Fibroblast of skin of abdomen (primary cell): ENCODE measurements at places on chromosomes 7 and 10.

GRCh38 chr7:137986252-137987017, 15.5 kb downstream of the CREB3L2 start:
- peak; percentile 70 for DNase-seq

DNA sequence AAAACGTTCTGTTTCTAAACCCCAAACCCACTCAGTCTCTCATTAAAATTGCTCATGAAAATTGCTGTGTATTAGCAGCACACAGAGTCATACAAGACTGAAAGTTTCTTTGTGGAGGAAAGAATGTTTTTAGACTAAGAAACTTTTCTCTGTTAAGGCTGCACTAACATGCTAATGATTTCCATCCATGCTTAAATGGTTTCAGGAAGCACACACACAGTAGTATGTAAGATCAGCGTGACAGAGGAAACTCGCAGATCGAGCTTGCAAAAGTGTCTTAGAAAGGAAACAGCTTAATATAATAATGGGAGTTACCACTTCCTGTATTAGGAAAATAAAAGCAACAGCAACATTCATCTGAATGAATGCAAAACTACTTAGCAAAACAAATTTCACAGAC, 112.7 kb downstream of the ICA1 start:
- peak; percentile 3 for DNase-seq

DNA sequence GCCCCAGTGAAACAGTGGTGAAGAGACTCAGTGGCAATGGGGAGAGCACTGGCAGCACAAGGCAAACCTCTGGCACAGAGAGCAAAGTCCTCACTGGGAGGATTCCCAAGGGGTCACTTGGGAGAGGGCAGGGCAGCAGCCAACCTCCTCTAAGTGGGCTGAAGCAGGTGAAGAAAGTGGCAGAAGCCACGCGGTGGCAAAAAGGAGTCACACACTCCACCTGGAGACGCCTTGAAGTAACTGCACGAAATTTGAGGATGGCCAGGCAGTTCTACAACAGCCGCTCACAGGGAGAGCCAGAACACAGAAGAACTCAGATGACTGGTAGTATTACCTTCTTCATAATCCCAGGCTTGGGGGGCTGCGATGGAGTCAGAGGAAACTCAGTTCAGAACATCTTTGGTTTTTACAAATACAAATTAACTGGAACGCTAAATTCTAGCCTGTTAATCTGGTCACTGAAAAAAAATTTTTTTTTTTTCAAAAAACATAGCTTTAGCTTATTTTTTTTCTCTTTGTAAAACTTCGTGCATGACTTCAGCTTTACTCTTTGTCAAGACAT, 574 bp upstream of the IL6 start:
- peak; percentile 85 for DNase-seq

- DNase-seq = no peak
These were observed 75.3 kb upstream of the DNAAF5 start for GRCh38 chr7:651032-651728.

DNA sequence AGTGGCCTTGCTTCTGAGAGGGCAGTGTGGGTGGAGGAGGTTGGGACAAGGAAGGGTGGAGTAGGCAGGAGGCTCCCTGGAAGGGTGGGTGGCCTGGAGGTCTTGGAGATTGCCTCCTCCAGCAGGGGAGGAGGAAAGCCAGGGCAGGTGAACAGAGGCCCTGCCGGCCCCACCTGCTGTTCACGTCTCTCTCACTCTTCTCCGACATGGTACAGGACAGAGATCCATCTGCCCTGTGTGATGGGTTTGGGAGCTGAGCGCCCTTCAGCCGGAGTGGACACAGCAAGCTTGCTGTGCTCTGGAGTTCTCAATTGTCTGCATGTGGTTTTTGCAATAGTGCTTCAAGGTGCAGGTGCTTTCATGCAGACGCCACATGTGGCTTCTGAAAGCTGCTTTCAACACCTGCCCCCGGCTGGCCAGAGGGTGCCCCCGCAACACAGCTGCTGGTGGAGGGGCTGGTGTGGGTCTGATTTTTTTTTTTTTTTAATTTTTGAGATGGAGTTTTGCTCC, 82.8 kb upstream of the GNA12 start:
- DNase-seq = no peak

GRCh38 chr7:85130702-85131101, 56.2 kb downstream of the SEMA3D start:
- no peak for DNase-seq

GRCh38 chr10:89258881-89259280, 7.3 kb upstream of the LIPA start:
- DNase-seq = no peak

DNA sequence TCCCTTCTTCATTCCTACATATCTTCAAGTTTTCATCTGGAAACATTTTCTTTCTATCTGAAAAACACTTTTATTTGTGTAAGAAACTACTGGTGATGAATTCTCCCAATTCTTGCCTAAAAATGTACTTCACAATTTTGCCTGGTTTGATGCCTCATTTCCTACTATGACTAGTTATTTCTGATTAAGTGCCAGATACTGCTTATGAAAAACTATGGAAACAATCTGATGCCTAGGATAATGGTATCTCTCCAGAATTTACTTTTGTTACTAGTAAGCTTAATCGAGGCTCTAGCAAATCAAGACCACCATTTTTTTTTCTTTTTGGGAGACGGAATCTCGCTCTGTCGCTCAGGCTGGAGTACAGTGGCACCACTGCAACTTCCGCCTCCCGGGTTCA, 31.3 kb downstream of the CACUL1 start:
- peak; percentile 46 for DNase-seq

DNA sequence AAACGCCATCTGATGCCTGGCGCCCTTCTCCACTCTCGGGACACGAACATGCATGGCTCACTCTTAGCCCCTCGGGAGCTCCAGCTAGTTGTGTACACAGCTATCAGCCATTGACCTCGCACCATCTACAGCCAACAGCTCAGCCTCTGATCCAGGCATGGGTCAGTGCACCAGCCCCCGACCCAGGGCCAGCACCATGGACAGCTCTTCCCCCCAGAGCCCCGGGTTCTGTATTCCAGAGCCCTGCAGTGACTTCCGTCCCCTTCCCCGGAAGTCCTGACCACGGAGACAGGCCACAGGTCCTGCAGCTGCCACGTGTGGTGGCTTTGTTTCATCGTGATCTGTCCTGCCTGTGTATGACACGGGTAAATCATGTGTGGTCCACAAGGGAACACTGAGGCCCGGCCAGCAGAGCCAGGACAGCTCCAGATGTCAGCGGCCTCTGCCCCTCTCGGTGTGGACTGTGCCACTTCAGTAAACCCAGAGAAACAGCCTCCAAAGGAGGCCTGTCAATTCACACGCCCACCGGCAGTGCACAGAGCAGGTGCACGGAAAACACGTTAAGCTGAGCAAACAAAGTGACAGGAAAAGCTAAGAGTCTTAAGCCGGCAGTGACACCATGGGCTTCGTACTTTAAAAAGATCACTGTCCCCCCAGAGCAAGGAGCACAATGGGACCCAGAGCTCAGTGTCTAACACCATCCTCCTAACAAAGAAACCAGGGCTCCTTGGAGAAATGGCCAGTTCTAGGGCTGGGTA, 13.0 kb downstream of the STK32C start:
- DNase-seq = no peak

DNA sequence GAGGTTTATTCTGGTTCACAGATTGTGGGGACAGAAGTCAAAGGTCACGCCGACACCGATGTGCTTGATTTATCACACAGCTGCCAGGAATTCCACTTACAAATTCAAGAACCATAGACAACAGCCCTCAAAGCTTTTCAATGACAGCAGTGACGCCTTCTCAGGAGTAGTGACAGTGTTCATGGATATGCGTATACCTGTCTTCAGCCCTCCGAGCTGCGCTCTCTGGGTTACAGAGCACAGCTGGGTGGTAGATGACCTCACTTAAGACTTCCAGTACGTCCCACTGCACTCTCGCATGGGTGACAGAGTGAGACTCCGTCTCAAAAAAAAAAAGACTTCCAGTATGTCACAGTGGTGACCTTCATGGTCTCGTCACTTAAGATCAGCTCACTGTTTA, 108.5 kb downstream of the TCERG1L start:
- no peak for DNase-seq

DNA sequence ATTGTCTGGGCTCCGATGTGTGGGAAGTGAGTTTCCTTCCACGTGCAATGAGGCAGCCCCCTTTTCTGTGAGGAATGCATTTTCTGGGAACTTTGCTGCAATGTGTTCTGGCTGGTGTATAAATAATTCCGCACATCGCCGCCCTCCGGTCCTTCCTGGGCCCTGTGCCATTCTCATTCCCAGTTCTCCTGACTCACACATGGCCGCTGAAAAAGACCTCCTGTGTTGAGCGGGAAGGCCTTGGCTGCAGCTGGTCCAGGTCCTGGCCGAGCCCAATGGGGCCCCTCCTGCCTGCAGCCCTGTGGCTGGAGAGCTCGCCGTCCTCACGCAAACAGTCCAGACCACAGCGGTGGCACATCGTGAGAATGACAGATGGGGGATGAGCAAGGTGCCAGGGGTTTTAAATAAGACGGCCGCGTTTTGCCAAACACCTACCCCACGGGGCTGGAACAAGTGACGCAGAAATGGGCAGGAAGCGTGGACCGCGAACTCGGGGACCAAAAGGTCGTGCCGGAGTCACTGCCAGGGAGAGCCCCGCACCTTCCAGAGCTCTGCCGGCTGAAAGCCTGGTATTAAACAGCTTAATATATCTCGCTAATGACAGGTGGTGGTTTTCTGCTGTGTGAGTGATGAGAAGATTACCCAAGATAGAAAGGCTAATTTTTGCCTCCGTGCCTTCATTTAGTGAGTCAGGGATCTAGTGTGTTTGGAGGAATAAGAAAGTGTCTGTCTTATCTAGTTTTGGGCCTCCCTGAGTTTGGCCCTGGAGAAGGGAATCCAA, 37.0 kb downstream of the FAM20C start:
- DNase-seq = peak; percentile 97

DNA sequence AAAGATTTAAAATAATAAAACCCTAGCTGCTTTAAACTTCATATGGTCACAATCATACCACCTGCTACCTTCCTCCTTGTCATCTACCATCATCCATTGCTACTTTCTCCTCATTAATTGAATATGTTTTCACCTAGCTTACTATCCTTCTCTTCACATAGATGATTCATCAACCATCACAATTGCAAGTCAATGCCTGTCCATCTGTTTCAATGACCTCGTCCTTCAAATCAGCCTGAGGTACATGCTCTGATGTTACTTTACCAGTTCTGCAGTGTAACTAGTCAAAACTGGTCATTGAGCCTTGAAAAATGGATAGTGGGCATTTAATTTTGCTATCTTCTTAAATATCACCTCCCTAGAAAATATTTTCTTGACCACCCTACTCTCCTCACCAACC, 164.7 kb downstream of the SEMA3E start:
- DNase-seq = no peak

GRCh38 chr7:29917641-29918040, 72.0 kb downstream of the SCRN1 start:
- no peak for DNase-seq

- peak; percentile 34 for DNase-seq
These were observed 179.2 kb upstream of the MBL2 start for GRCh38 chr10:52951824-52952223.

DNA sequence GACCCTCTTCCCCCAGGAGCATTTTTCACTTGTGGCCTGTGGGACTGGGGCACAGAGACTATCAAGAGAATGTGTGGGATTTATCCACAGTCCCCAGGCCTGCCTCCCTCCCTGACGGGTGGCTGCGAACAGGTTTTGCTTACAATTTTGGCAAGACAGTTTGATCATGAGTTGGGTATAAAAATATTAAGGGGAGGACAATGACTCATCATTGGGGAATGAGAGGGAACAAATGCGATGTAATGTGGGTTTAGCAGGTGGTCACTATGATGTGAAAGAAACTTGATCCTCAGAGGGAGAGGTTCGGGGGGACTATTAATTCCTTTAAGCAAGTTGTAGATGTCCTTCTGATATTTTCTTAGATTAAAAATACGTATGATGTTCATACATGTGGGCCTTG, 52.2 kb downstream of the EMX2 start:
- DNase-seq = peak; percentile 4

DNA sequence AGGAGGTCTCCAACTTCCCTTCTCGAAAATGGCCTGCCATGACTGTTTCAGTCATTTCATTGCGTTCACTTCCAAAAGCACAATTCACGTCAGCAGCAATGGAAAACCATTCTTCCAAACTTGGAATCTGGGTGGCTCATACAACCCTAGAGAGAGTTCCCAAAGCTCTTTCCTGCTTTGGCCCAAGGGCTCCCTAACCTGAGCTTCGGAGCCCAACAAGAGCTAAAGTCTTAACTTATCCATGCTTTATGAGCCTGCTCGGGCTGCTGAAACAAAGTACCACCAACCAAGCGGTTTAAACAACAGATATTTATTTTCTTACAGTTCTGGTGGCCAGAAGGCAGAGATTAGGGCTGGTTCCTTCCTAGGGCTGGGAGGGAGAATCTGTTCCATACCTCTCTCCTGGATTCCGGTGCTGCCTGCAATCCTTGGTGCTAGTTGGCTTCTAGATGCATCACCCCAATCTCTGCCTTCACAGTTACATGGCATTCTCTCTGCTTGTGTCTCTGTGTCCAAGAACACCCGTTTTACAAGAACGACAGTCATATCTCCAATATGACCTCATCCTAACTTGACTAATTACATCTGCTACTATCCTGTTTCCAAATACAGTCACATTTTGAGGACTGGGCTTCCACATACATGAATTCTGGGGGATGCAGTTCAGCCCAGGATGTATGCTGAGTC, 33.5 kb downstream of the CAMK2B start:
- no peak for DNase-seq

- DNase-seq = no peak
These were observed 553 bp upstream of the ADD3 start for GRCh38 chr10:110007161-110007700.

DNA sequence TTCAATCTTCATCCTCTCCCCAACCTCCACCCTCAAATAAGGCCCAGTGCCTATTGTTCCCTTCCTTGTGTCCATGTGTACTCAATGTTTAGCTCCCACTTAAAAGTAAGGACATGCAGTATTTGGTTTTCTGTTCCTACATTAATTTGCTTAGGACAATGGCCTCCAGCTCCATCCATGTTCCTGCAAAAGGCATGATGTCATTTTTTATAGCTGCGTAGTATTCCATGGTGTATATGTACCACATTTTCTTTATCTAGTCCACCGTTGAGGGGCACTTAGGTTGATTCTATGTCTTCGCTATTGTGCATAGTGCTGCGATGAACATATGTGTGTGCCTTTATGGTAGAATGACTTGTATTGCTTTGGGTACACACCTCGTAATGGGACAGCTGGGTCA, 7.2 kb upstream of the NEUROG3 start:
- no peak for DNase-seq

- DNase-seq = peak; percentile 87
These were observed 55.8 kb upstream of the ITGA8 start for GRCh38 chr10:15775513-15775912.

GRCh38 chr7:47474937-47475879, 106.7 kb downstream of the TNS3 start:
- peak; percentile 78 for DNase-seq

DNA sequence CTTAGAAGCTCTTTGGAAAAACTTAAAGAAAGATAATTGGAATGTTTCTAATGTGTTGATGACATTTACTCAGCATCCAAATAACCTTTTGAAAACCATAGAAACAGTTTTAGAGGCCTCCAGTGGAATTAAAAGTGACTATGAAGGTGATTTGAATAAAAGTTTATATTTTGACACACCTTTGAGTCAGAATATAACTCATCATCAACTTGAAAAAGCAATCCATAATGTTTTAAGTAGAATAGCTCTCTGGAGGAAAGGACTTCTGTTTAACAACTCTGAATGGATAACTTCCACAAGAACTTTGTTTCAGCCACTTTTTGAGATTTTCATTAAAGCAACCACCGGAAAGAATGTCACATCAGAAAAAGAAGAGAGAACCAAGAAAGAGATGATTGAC, 108.2 kb downstream of the ABCA13 start:
- no peak for DNase-seq
